Activated CD8-positive, alpha-beta memory T cell treated with anti-CD3 and anti-CD28 coated beads for 1 hour (primary cell): ENCODE measurements at places on chromosomes 5 and 9.

- no peak for DNase-seq
Measured at GRCh38 chr5:112121258-112121657, 297.8 kb downstream of the EPB41L4A start.

GRCh38 chr5:446883-447263 is 3.9 kb downstream of the EXOC3 start:
- no peak for DNase-seq

DNA sequence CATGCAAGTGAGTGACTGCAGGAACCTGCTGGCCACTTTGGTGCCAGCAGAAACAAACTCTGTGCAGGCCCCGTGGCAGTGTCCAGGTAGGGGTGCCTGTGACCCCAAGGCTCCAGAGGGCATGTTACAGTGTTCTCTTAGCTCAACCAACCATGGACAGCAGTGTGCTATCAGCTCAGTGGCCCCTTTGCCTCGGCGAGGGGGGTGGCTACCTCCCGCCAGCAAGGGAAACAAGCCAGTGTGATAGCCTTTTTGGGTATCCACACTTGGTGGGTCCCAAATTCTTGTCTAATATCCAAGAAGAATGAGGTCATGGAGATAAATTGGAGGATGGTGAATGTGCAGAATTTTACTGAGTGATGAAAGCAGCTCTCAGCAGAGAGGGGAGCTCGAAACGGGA is 298.6 kb upstream of the SLC30A5 start:
- DNase-seq, result no peak

- no peak for DNase-seq
Measured at GRCh38 chr5:54215233-54215736, 95.1 kb downstream of the ARL15 start.

DNA sequence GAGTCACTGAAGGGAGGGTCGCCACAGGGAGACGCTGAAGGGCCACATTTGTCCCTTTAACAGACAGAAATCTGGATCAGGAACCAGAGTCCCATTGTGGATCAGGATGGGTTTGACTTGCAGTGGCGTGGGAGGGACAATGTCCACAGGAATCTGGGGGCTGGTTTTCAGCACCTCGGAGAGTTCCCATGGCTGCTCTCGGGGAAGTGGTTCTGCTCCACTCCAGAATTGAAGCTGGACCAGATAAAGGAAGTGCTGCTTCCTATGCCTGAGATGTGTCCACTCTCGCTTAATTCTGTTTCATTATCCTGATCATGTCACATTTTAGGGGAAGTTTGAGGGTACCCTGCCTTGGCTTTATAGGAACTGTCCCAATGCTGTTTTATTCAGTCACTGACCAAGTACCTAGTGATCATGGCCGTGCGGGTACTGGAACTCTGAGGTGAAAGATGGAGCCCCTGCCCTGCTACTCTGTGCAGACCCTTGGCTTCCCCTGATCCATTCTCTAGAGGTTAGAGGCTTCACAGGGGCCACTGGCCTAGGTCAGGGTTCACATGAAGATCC is 28.7 kb downstream of the ENHO start:
- DNase-seq, result no peak

- no peak for DNase-seq
Measured at GRCh38 chr9:83474631-83475030, 63.6 kb downstream of the FRMD3 start.

GRCh38 chr9:132792547-132792946 is 85.5 kb downstream of the AK8 start:
- DNase-seq, result no peak

DNA sequence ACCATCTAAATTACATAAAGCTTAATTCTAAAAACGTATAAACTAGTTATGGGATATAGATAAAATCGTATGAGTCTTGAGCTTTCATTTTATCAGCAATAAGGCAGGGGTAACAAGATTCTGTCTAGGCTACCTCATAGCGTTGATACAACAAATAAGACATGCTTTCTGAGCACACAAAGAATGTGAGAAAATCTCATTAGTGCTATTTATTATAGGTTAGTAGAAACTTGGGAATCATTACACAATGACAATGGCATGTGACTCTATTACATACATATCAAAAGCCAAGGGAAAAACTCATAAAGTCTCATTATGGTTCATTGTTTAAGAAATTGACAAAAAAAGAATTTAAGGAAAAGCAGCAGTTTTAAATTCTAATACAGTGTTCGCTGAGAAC is 448.6 kb downstream of the PLK2 start:
- no peak for DNase-seq

- DNase-seq, result no peak
Measured at GRCh38 chr9:127451608-127451857, 223 bp downstream of the LRSAM1 start.

DNA sequence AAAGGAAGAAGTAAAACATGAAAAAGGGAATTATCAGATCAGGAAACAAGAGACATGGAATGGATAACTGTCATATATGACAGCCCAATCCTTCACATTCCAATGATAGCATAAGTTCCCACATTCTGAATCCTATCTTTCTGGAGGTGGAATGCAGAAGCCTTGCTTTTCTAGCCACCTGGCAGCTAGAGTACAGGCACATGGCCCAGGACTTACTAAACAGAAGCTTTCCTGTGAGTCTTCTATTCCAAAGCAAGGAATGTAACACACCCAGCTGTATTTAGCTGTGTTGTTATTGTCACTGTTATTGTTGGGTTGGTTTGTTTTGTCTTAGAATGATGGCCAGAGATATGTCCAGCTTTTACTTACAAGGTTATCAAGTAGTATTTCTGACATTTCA is 780.5 kb upstream of the ZNF608 start:
- DNase-seq, result no peak
